NCI-H1417 treated with DMSO at 0.1 percent for 48 hours (cell line): ENCODE measurements at places on chromosomes 6 and 20.

- no peak for DNase-seq
These were observed 10.1 kb downstream of the ANGPT4 start for GRCh38 chr20:906001-906520.

GRCh38 chr6:7784706-7785105, 58.8 kb downstream of the BMP6 start:
- DNase-seq: no peak

- DNase-seq: peak; percentile 10
These were observed 26.2 kb downstream of the SLCO4A1 start for GRCh38 chr20:62668441-62669027.

DNA sequence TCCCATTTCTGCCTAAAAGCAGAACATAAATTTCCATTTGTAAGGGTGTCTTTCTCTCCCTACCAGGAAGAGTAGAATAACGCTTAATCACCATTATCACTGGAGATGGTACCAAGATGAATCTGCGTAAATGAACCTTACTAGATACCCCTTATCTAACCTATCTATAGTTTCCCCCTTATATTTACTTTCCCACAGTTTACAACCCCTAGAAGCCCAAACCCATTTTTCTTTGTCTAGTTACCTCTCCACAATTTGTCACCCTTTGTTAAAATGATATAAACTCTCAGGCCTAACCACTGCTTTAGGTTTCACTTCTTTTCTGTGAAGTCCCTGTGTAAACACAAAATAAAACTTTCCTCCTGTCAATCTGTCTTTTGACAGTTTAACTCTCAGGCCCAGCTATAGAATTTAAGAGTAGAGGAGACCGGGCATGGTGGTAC, 45.5 kb downstream of the PCNA start:
- no peak for DNase-seq

- no peak for DNase-seq
These were observed 8.9 kb upstream of the SOX12 start for GRCh38 chr20:316316-317068.

DNA sequence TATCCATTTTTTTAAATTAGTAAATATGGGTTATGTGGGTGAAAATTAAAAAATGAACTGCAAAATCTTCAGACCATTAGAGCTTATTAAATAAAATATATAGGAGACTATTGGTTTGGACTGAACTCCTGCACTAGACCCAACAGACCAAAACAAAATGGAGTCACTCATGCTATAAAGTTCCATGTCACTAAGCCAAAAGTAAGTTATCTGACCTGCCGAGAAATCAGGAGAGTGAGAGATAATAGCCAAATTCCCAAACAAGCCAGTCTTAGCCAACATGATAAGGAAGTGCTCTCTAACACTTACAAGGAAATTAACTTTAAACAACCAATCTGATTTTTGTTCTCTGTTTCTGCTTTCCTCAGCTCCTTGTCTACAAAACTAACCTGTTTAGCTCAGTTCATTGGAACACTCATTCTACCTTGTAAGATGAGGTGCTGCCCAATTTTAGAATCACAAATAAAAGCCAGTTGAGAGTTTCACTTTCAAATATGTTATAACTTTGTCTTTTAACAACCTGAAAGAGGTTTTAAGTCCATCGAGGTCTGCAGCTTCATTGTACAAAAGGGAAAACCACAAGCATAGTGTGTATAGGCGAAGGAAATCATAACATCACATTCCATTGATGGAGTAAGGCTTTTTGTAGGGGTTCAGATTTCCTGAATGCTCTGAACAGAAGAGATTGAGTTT, 220.5 kb downstream of the TENT5A start:
- no peak for DNase-seq

- DNase-seq: no peak
These were observed 18.3 kb downstream of the MPC1 start for GRCh38 chr6:166364456-166364855.
